ENCODE measurements at places on chromosomes 1 and 21.

- DNase-seq, result no peak
Measured at GRCh38 chr1:37068260-37068659, 33.9 kb upstream of the GRIK3 start.

- no peak for DNase-seq
Measured at GRCh38 chr1:48249868-48250267, 27.4 kb downstream of the SLC5A9 start.

GRCh38 chr1:111758373-111758772 lies 2.7 kb downstream of the DDX20 start:
- no peak for DNase-seq

GRCh38 chr1:88549536-88549935 lies 134.5 kb upstream of the PKN2 start:
- no peak for DNase-seq

DNA sequence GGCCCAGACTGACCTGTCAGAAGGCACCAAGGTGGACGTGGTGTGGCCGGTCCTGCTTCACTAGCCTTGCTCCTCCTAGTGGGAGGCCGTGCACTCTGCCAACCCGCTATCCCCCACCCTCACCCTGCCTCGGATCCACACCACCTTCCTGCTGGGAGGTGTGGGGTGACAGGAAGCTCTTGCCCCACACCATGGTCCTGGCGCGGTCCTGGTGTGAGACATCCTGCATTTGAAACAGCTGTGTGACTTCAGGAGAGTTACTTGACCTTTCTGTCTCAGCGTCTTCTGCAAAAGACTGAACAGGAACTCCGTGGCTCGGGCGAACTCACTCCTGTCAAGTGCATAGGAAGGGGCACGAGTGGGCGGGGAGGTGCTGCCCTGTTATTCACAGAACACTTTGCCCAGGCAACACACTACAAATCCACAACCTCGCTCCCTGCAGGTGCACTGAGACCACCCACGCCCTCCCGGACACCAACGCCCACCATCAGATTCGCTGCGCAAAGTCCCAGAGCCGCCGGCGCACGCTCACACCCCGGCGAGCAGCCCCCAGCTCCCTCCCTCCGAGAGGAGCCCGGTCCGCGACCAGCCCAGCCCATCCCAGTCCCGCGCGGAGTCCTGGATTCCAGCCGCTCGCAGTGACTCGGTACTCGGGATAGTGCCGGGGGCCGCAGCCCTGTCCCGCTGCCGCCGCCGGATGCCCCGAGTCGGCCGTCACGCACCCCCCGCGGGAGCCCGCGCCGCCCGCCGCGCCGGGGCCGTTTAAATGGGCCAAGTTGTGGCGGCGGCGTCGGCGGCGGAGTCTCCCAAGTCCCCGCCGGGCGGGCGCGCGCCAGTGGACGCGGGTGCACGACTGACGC lies at the start of gene SAMD11:
Gene SAMD11, plus strand, starts transcription at position 793 of the 860 bp plus-strand sequence. CDS start 509 bp downstream, outside the sequence.
- DNase-seq, result no peak

- DNase-seq, result peak; percentile 55
Measured at GRCh38 chr1:41802532-41803501, 115.9 kb downstream of the HIVEP3 start.

GRCh38 chr1:118340928-118341910 lies 156.2 kb upstream of the SPAG17 start:
- no peak for DNase-seq

GRCh38 chr1:172809750-172810149 lies 150.8 kb downstream of the FASLG start:
- DNase-seq, result no peak

DNA sequence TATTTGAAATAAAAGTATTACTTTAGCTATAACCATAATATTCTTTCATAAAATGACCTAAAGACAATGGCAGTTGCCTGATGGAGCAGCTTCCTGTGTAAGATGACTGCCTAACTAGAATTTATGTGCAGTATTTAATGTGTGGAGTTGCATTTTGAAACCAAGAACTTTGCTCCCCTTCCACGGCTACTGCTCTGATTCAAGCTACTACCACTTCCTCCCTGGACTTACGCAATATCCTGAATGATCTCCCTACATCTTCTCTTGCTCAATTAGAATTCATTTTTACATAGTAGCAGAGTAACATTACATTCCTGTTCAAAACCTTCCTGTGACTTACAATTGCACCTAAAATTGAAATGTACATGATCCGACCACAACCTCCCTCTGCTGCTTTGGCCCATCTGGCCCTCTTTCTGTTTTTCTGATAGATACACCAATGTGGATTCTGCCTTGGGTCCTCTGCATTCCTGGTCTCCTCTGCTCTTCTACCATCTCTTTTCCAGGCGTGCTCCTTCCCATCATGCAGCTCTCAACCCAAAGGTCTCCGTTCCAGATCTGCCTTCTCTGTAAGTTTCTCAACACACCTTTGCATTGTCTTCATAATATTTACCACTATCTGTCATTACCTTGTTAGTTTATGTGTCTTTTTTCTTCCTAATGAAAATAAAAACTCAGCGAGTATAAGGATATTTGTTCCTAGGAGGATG lies 47.4 kb upstream of the USP25 start:
- DNase-seq, result no peak

GRCh38 chr1:74222701-74223100 lies 12.5 kb upstream of the TNNI3K start:
- DNase-seq, result no peak

DNA sequence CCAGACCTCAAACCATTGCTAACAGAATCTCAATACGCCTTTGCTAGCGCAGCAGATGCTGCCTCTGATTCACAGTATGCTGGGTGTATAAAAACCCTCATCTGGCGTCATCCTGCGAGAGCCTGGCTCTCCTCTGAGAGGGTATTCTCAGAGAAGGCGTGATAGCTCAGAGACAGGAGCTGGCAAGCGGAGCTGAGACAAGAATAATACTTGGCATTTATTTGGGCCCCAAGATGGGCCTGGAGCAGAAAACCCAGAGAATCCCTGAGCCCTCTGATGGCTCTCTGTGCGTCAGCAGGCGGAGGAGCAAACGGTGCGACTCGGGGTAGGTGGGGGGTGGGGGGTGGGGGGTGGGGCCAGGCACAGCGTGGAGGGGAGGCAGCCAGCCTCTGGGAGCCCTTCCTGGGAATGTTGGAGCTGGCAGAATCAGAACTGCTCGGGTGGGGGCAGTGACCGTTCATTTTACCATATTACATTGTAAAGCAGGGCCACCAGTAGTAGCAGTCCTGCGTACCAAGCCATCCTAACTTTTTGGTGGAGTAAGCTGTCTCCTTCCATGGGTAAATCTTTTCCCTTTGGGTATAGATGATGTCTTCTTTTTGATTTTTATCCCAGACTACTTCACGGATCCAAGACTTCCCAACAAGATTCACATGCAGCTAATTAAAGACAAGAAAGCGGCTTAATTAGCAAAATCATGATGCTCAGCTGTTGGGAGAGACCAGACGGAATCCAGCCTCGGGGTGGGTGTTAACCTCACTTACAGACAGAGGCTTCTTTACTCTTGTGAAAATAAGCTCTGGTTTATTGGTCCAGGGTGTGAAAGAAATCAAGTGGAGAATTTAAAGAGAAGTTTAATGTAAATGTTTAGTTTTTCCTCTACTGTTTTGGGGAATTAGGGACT lies 7.1 kb downstream of the RIIAD1 start:
- DNase-seq, result no peak

DNA sequence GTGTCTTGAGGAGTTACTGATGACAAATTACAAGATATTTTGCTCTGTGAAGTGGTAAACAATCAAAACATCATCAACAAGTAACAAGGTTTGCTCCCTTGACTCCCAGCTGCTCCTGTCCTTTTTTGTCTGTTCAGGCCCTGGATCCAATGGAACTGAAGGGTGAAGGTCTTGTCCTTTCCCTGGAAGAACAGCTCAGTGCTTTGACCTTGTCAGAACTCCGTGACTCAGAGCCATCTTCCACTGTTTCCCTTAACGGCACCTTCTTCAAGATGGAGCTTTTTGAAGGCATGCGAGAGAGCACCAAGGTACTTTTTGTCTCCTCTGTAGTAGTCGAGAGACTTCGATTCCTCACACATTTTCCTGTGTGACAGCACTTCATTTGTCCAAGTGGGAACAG lies 29.0 kb downstream of the TRIM45 start:
- DNase-seq, result no peak

- DNase-seq, result no peak
Measured at GRCh38 chr1:174519844-174520243, 72.1 kb downstream of the GPR52 start.

DNA sequence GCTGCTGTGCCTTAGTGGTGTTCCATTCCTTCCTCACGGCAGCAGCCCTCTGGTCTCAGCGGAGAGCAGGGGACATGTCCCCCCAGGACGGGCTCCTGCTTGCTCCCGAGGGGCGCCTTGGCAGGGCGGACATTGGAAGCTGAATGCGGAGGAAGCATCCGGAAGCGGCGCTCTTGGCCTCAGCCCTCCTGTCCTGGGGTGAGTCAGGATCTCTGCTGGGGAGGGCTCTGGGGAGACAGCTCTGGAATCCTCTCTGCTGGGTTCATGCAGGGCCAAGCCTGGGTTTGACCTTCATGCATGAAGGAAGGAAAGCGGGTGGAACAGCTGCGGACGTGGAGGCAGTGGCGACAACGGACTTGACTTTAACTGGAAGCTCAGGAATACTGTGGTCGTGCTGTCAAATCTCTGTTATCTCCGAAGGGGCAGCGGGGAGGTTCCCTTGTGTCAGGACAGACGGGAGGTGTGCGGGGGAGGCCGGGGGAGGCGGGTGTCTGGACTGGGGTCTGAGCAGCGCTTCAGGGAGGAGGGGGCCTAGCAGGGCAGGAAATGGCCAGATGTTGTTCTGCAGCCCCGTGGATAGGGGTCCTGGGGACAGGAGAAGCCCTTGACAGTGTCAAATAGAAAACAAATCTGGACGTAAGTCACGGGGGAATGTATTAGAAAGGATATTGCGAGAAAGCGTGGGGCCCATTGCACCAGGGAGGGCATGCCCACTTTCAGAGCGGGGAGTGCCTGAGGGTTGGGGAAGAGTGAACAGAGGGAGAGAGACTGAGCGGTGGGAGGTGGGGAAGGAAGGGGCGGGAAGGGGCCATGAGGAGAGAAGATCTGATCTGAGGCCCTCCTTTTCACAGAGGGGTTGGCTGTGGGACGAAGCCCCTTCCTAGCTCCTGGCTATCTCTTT lies 26.6 kb downstream of the CRYAA start:
- DNase-seq, result no peak

DNA sequence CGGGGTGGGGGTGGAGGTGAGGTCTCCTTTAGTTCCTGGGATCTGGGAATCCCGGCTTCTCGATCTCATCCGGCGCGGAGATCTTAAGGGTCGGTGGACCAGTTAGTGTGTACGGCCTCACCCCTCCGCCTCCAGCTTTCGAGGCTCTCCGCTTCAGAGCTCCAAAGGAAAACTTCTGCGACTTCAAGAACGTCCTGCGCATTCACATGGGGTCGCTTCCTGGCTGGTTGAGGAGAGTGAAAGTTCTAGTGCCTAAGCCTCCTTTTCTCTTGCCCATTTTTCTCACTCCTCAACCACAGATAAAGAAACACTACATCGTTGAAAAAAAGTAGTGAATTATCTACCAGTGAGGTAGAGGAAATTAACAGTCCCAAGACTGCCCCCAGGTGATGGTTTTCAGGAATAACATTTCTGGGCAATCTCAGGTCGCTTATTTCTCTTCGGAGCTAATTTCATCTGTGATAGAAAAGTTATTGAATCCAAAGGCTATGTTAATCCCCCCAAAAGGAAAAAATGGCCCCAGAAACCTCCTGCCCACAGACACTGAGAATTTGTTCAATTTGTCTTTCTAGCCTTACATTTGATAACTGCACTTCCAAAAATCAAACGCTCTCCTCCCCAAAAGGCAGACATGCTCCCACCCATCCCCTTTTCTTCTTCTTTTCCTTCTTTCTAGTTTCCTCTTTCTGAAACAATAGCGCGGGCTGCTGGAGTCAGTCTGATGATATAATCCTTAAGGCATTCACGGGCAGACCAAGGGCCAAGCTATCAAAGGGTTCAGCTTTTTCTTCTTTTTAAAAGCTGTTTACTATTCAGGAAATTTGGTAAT lies 20.6 kb upstream of the TBX15 start:
- no peak for DNase-seq

- DNase-seq, result no peak
Measured at GRCh38 chr1:35666916-35667315, 25.6 kb upstream of the PSMB2 start.

DNA sequence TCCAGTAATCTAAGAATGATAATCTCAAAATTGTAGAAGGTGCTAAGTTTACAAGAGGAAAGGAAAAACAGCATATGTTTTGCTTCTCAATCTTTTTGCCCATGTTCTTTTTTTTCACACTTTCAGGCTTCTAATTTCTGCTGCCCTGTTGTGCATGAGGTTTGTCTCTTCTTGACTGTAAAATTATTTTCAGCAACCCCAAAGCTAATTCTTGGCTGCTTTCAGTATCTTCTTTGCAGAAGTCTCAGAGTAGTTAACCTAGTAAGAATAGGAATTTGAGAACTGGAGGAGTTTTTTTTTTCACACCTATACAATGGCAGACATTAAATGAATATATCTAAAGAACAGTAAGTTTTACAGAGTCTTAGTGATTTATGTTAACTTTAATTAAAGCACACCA lies 26.4 kb downstream of the DENND2D start:
- DNase-seq, result peak; percentile 27

DNA sequence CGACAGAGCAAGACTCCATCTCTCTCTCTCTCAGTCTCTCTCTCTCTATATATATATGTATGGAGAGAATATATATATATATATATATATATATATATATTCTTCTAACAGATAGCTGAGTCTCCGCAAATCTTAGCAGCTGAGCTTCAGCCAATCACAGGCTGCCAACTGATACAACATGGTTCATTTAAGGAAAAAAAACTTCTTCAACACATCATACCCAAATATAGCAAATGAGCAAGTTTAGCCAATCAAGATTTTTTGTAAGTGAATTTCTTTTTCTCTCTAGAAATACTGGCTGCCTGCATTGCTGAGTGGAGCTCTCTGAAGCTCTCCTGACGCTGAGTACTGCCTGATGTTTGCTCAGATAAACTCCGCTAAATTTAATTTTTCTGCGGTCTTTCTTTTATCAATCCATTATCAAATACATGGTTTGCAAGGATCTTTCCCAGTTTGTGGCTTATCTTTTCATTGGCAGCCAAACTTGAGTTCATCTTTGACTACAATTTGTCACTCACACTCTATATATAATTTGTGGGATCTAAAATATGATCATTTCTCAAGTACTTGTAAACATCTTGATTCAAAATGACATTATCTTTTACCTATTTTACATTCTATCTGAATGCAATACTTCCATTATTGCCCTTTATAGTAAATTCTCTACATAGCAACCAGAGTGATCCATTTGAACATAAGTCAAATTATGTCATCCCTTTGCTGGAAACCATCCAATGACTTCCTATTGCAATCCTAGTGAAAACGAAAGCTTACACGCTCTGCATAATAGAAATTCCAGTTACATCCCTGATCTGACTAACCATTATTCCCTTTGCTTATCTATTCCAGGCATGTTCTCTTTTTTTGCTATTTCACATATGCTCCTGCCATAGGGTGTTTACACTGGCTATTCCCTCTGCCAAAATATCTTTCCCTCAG lies 2131.7 kb downstream of the MRPL39 start:
- DNase-seq, result no peak

GRCh38 chr1:35226546-35226945 lies 33.6 kb upstream of the SFPQ start:
- no peak for DNase-seq

- DNase-seq, result no peak
Measured at GRCh38 chr1:109826930-109827349, 63.2 kb upstream of the EPS8L3 start.

- no peak for DNase-seq
Measured at GRCh38 chr1:32725615-32725982, 23.0 kb upstream of the SYNC start.

- DNase-seq, result no peak
Measured at GRCh38 chr21:46594276-46594675, 10.6 kb downstream of the S100B start.

GRCh38 chr1:36123356-36123755 lies 1.7 kb downstream of the COL8A2 start:
- peak; percentile 47 for DNase-seq
